ENCODE measurements at places on chromosomes 6 and 20.

DNA sequence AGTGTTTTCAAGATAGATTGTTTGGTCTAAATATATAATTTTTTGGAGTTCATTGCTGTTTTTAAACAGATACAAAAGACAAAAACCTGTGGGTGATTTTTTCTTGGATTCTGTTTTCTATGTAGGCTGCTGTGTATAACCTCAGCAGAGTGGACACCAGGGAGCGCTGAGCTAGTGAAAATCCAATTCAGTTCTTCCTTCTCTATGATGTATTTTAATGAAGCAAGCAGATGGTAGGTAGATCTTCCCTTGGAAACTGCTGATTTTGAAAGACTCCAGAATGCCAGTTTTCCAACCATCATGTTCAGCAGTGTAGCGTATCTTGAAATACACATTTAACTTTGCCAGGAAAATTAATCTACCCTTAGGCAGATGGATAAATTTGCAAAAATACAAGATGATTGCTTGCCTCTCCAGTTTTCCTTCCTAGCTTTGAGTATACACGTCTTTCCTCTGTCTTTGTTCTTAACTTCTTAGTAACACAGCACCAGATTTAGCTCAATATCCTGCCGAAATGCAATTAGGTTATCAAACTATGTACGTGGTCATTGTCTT, 178.0 kb downstream of the PHF3 start:
- no peak for DNase-seq

GRCh38 chr20:34693414-34693813, 10.7 kb upstream of the TP53INP2 start:
- DNase-seq: no peak

DNA sequence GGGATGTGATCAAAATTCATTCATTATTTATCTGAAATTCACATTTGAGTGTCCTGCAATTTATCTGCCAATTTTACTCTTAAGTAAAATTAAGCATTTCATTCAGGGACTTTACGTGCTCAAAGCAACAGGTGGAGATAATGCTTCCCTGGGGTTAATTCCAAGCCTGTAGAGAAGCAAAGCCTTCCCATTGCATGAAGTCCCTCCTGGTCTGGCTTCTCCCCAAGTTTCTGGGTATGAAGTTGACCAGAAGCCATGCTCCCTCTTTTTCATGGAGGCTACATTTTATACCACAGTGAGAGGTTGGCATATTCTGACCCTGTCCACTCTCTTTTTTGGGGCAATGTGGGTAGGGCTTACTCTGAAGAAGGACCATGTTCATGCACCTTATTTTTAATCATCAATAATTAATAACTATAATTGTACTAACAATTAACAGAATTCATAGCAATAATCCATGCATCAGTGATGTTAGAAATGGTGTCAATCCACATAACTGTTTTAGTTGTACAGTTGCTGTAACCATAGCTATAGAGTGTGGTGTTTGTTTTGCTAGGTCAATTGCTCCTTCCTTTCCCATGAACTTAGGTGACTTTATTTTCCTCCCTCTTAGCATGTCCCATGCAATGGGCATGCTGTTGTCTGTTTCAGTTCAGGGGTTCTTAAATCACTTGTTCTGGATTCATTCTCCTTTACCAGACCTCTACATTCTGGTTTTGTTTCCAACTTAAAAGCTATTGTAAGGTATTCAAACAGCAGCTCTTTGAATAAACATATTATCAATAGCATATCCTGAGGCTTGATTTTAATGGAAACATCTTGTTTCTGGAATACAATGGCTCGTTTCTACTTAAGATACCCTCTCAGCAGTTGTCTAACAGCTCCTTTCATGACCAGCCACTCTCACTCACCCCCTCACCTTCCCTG, 1.5 kb downstream of the LAMA4 start:
- DNase-seq: no peak

- no peak for DNase-seq
These were observed 21.3 kb upstream of the SLC22A7 start for GRCh38 chr6:43276577-43277305.

DNA sequence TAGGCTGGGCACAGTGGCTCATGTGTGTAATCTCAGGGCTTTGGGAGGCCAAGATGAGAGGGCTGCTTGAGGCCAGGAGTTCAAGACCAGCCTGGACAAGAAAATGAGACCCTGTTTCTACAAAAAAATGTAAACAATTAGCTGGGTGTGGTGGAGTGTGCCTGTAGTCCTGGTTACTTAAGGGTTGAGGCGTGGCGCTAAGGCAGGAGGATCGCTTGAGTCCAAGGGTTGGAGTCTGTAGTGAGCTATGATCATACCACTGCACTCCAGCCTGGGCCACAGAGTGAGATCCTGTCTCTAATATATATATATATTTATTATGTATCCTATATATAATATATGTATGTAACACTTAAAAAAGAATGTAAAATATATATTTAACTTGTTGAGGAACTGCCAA, 7.9 kb upstream of the ABRACL start:
- no peak for DNase-seq

DNA sequence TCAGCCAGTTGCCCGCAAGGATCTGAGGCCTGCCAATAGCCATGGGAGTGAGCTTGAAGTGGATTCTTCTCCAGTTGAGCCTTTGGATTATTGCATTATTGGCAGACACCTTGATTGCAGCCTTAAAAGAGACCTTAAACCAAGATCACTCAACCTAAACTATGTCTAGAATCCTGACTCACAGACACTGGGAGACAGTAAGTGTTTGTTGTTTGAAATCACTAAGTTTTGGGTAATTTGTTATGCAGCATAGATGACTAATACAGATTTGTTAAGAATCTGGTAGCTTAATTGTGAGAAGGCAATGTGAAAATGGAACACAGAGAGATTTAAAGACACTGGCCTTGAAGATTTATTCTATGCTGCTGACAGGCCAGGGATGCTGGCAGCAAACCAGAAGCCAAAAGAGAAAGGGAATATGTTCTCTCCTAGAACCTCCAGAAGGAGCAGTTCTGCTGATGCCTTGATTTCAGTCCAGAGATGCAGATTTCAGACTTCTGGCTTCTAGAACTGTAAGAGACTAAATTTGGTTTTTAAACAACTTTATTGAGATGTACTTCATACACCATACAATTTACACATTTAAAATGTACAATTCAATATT, 17.6 kb downstream of the SIRPD start:
- no peak for DNase-seq

- no peak for DNase-seq
These were observed 301.2 kb upstream of the SGK1 start for GRCh38 chr6:134619077-134619476.

- DNase-seq: no peak
These were observed 182.8 kb downstream of the ZDHHC14 start for GRCh38 chr6:157563611-157564284.

DNA sequence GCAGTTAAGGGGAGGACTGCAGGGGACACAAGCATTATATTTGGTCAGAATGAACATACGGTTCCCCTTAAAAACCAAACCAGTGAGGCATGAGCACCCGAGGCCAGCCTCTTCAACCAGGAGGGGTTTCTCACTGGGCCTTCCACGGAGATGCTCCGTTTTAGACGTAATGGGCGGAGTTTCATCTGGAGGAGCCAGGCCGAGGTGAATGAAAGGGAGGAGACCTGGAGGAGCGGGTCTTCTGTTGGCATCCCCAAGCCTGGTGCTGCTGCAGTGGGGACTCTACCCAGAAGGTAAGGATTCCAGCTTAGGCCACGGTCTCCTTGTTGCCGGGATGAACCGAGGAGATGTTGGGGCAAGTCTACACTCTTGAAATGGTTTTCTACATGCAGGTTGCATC, 47.4 kb downstream of the ADNP start:
- DNase-seq: no peak

DNA sequence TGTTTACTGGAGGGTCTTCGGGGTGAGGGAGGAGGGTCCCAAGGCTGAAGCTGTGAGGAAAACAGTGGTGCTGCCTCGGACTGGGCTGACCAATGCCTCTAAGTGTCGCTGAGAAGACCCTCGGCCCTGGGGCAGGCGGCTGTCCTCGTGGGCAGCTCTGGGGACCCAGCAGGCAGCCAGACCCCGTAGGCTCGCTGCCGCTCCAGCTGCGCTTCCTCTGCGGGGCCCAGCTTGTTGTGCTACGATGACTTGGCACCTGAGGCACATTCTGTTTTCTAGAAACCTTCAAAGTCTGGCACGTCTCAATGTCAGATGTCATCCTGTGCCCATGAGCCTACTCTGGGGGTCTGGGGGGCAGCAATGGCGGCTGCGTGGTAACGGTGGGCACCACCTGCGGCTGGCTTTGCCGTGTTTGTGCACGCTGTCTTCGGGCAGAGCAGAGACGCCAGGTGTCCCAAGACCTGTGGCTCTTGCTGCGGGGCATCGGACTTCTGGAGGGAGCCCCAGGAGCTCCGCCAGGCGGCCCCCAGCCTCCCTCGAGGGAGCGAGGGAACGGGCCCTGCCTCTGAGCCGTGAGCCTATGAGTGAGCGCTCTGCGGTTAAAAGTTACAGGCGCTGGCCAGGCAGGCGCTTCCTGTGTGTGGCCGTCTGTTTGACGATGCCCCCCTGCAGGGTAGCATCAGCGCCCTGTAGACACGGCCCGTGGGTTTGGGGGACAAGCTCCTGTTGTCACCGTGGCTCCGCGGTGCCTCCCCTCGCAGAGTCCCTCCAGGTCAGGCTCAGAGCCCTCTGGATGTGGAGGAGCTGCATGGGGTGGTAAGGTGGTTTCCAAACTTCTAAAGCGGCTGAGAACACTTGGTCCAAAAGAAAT, 6.8 kb downstream of the SLC17A9 start:
- no peak for DNase-seq

DNA sequence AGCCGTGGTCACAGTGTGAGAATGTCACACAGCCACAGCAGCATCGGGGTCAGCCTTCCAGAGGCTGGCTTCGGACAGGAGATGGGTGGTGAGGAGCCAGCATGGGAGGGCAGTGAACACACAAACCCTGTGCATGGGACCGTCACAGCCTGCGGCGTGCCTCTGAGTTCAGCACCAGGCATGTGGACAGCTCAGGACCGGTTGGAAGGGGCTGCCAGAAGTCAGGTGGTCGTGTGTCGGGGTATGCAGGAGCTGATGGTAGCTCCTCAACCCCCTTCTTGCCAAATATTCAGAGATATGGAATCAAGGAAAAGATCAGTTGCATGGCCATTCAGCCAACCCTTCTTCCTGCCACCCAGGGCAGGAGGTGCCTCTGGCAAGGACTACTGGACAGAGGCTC, 28.2 kb downstream of the MYT1 start:
- no peak for DNase-seq

DNA sequence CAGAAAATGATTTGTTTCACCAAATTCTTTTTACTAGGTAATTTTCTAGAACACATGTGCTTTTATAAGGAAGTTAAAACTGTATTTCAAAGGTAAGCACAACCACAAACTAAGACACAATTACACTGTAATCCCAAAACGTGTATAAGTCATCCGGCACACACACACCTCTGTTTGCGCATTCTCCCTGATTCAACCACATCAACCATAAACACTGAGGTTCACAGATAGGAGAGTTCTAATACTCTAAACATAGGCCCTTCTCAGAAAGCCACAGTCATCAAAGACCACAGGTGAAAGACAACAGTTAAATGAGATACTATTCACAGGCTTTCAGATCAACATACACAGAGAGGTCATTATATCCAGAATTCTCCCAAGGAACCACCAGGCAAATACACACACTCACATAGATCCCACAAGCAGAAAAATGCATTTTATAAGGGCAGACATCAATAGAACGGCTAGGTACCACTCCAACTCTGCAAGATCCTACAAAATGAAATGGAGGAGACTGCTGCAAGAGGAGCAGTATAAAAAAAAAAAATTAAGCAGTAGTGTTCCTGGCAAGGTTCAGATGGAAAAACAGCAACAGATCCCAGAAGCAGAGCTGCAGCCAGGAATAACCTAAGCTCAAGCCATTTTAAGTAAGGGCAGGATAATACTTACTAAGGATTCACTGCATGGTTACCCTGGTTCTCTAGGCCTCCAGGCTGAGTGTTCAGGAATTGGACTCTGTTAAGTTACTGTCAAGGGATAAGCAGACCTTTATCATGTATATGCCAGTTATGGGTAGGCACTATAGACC, 6.6 kb upstream of the FBXO9 start:
- DNase-seq: no peak

DNA sequence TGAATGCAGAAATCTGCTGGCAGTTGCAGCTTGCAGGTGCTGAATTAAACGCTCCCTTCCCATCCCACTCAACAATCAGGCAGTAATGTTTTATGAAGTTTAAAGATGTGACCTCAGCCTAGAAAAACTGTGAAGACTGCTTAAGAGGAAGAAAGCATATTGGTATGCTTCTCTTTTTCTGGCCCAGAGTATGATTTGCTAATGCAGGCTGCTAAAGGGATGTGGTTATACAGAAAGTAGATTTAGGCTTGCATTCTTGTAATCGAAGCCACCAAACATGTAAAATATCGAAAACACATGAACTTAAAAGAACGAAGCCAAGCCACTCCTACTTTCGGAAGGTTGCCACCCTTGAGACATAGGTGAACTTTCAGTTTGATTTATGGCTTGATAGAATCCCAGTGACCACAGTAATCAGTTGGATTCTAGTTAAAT, 40.7 kb downstream of the MAP3K5 start:
- no peak for DNase-seq

DNA sequence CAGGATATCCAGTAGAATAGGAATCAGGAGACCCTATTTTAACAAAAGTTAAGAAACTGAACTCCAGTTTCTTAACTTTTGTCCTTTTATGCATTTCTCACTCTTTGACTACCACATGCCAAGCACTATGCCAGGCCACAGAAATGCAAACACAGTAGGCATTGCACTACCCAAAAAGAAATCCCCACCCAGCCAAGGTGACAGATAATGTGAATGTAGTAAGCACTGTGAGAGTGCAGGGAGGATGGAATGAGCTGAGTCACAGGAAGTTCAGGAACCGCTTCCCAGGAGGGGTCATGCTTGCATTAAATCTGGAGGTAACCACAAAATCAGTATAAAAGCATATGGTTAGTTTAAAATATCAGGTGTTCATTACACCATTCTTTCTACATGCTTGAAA, 20.1 kb upstream of the FAM83C start:
- DNase-seq: no peak

GRCh38 chr6:41442800-41443501, 103.2 kb upstream of the FOXP4 start:
- no peak for DNase-seq

DNA sequence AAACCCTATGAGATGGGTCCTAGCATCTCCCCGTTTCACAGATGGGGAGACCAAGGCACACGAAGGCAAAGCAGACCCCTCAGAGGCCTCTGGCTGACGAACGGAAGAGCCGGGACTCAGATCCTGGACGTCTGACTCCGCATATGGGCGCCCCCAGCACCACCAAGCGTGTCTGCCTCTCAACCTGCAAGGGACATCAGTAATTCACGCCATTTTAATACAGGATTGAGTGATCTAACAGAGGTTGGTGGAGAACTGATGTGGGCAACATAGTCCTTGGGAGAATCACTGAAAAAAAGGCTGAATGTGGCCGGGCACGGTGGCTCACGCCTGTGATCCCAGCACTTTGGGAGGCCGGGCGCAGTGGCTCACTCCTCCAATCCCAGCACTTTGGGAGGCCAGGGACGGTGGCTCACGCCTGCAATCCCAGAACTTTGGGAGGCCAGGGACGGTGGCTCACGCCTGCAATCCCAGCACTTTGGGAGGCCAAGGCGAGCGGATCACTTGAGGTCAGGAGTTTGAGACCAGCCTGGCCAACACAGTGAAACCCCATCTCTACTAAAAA, 206.6 kb downstream of the DLL1 start:
- DNase-seq: no peak

Measured in 8988T (cell line).